ENCODE measurements at places on chromosomes 7 and 10. TPM values are rescaled to one million over a fixed set of nuclear protein-coding genes. Genes with fewer than 3 reads are reported as not detected.
A peak's percentile ranks its signal among the peaks of the same experiment; 100 is the strongest.

DNA sequence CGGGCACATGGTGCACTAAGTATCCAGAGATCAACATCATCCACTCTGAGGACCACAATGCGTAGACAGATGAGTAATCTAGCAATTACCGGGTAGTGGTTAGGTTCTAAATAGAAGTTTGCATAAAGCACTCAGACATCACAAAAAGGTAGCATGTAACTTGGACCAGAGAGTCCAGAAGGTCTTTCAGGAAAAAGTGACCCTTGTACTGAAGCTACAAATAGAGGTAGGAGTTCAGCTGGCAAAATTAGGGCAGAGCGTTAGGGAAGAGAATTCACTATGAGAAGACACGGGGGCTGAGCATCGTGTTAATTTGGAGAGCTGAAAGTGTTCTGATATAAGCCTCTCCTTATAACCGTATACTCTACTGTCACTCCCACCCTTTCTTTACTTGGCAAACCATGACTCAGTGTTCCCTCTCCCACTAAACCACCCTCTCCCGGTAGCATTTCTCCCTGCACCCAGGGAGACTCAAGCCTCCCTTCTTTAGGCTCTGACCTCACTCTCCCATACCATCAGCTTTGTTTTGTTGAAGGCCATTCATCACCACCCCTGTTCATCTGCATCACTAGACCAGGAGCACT is 222.2 kb upstream of the FZD1 start:
- no peak for DNase-seq

DNA sequence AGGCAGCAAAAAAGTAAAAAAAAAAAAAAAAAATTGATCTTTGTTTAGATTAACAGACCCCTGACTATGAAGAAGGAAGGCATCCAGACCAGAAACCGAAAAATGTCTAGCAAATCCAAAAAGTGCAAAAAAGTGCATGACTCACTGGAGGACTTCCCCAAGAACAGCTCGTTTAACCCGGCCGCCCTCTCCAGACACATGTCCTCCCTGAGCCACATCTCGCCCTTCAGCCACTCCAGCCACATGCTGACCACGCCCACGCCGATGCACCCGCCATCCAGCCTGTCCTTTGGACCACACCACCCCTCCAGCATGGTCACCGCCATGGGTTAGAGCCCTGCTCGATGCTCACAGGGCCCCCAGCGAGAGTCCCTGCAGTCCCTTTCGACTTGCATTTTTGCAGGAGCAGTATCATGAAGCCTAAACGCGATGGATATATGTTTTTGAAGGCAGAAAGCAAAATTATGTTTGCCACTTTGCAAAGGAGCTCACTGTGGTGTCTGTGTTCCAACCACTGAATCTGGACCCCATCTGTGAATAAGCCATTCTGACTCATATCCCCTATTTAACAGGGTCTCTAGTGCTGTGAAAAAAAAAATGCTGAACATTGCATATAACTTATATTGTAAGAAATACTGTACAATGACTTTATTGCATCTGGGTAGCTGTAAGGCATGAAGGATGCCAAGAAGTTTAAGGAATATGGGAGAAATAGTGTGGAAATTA is 19.4 kb downstream of the GATA3 start:
- no peak for DNase-seq

- no peak for DNase-seq
Measured at GRCh38 chr10:115417585-115418265, 324.6 kb downstream of the ATRNL1 start.

- peak; percentile 39 for DNase-seq
Measured at GRCh38 chr7:123749537-123749857, 694 bp upstream of the WASL start.

DNA sequence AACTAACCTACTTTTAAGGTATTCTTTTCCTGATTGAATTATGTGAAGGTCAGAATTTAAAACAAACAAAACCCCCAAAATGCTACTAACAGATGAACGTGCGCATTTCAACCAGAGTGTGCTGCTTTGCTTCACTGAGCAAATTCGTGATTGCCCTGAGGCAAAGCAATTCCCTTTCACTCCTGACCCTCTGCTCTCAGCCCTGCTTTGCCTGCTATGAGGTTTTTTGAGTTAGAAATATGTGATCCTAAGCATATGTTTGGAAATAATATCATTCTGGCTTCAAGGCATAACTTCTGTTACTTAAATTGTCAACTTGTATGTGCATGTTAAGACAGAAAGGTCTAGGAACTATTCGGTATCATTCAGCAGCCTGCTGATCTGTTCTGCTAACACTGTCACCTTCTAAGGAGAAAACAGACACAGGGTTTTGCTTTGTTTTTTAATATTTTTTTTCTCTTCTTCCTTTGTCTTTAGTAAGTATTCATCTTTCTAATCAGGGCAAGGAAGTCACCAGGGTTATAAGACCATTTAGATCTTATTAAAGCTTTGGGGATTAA is 124.2 kb downstream of the GNAT3 start:
- no peak for DNase-seq

GRCh38 chr10:128576336-128576735 is 450.1 kb upstream of the MKI67 start:
- DNase-seq: no peak

The AGAP9 gene
- 10.7 TPM for total RNA-seq

The CCL24 gene
- total RNA-seq: 13.1 TPM

The LRGUK gene
- total RNA-seq: 1.4 TPM

The COL17A1 gene
- 240 TPM for total RNA-seq

Data from Peyer's patch (tissue), 4 donors.